ENCODE measurements at places on chromosomes 7 and 10.

DNA sequence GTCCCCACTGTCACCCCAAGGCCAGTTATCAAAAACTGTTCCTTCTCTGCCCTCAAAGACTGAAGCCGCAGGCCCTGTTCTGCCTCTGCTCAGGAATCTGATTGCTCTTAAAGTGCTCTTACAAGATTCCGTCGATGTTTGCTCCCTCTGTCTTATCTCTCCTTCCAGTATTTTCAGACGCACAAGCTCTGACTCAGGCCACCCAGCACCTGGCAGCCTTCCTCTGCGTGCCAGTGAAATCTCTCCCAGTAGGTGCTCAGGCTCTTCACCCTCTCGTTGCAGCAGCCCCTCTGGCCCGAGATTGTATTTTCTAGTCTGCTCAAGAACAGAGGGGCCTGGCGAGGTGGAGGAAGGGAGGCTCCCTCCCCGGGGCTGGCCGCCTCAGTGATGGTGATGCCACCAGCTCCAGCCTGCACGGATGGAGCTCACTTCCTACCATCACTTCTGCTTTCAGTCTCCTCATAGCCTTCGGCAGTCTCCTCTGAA lies 276.2 kb downstream of the USP6NL start:
- DNase-seq: no peak

GRCh38 chr10:18699849-18700840 lies 40.9 kb downstream of the ARL5B start:
- no peak for DNase-seq

DNA sequence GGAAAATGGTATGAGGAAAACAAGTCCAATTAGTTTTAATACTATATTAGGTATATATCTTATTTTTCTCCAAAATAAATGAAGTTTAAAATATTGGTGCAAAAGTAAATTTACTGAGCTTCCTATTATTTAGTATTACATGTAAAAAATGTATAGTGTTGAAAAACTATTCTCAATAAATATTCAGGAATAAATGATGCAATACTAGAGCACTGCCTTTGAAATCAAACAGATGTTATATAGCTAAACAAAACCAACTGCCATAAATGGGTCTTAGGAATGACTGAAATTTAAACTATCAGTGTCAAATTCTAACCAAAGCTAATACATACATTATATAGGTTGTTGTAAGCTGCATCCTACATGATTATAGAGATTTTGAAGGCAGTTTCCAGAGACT lies 1434.0 kb upstream of the LRRTM3 start:
- DNase-seq: no peak

DNA sequence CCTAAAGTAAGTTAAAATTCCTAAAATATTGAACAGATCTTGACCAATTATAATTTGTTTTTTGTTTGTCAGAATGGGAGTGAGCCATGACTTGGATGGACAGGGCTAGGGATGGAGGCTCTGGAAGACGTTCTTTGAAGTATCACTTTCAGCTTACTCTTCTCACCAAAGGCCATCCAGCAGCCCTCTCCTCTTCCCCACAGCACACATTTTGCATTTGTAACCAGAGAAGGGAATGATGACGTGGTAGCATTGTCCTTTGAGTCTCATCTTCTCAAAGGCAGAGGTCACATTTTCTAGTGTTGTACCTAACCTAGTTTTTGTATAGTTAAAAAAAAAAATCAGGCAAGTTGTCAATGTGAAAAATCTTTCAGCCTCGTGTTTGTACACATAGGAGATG lies 43.8 kb upstream of the AGR3 start:
- DNase-seq: no peak

GRCh38 chr10:128549101-128549608 lies 422.9 kb upstream of the MKI67 start:
- no peak for DNase-seq

- no peak for DNase-seq
Measured at GRCh38 chr10:75593692-75594556, 162.5 kb downstream of the LRMDA start.

All from stimulated activated CD4-positive, alpha-beta T cell treated with anti-CD3 and anti-CD28 coated beads, Interleukin-1b, Interleukin-23, amount 100 ng/mL, for 1 hour (primary cell).